ENCODE measurements at places on chromosomes 11 and 22.

DNA sequence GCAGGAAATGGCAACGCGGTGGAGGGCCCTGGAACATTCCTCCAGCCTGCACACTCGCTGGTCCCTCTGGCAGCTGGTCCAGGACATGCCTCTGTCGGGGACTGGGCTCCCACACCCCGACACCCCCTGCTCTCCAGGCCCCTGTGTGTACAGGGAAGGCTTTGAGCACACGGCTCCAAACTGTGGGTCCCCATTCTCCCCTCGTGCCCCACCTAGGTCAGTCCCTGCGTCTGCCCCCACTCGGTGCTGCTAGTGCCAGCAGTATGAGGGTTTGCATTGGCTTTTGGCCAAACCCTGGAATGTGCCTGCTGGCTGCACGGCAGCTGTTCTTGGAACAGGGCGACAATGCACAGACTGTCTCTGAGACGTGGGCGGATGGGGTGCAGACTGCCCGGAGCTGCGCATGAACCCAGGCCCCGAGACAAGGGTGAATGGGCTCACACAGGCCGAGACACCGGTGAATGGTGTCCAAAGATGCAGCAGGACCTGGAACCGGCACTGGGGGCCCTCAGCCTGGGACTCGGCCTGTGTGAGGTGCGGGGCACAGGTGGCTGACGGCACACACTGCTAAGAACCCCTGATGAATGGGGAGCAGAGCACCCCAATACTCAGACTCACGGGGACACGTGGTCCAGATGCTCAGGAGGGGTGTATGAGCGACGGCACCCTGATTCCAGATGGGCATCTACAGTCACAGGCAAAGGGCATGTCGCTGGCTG lies 7.5 kb upstream of the SYT8 start:
- peak; percentile 93 for DNase-seq

- DNase-seq: no peak
These were observed 34.7 kb upstream of the FCHSD2 start for GRCh38 chr11:73176874-73177155.

DNA sequence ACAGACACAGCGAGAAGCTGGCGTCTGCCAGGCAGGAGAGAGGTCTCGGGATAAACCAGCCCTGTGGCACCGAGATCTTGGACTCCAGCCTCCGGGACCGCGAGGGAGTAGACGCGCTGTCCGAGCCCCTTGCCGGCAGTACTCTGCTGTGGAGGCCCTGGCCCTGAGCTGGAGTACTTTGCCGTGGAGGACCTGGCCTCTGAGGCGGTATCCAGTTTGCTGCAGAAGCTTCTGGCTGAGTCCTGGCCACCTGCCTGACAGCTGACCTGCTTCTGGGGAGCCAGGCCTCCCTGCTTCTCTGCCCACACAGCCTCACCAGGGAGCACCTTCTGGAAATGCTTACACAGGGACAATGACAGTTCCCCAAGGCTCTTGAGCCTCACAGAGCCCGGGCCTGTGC lies 31.6 kb upstream of the CARS1 start:
- no peak for DNase-seq

- peak; percentile 50 for DNase-seq
These were observed 337.2 kb upstream of the API5 start for GRCh38 chr11:42974510-42975179.

DNA sequence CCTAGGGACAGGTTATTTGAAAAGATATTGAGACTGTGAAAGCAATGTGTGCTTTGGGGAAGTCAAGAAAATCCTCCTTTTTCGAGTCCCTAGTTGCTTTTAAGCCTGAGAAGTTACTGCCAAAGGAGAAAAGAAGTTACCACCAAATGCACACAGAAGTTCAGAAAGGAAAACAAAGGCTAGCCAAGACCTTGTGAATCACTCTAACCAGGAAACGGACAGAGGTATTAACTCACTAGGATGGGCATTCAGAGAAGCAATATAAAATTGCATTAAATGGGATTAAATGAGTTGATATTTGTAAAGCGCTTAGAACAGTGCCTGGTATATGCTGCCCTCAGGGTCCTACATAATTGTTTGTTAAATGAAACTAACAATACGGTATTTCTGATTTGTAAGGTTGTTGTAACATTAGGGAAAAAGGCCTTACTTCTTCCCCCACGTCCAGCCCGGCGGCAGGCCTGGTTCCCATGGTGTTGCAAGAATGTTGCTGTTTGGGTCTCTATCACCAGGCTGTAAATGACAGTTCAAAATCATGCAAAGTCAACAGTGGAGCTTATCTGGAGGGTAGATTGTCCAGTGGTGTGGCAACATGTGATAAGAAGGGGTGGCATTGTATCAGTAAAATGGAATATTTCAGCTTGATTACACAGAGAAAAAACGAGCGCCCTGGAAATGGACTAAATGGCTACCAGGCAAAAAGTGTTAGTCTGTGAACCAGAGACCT lies 7.1 kb downstream of the TMA7B start:
- no peak for DNase-seq

DNA sequence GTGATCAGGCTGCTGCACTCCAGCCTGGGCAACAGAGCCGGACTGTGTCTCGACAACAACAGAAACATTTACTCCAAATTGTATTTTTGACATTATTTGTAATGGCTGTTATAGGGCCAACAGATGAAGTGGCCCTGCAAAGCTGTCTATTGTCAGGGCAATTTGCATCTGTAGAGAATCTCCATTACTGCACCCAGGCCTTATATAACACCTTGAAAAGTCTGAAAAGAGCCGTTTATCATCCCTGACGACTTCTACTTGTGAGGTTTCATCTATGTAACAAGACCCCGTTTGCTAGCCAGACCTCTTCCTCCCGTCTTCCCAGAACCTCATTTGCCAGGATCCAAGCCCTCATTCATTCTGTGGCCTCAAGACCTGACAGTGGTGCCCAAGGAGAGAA lies 9.1 kb upstream of the CTTN start:
- no peak for DNase-seq

- no peak for DNase-seq
These were observed 5.2 kb upstream of the ZC3H12C start for GRCh38 chr11:110087812-110088534.

DNA sequence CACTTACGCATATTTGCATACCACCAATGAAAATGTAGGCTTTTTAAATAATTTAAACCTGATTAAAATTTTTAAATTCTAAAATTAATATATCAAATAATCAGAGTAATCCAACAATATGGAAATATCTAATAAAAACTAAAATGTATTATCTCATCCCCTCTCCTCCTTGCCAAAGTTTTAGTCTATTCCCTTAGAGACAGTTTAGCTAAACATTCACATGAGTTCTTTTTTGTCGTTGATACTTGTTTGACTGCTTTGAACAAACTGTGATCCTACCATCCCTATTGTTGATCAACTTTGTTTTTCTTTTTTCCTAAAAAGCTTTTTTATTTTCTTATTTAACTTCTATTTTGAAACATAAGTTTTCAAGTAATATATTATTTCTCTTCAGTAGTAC lies 81.4 kb upstream of the PARVA start:
- DNase-seq: no peak

DNA sequence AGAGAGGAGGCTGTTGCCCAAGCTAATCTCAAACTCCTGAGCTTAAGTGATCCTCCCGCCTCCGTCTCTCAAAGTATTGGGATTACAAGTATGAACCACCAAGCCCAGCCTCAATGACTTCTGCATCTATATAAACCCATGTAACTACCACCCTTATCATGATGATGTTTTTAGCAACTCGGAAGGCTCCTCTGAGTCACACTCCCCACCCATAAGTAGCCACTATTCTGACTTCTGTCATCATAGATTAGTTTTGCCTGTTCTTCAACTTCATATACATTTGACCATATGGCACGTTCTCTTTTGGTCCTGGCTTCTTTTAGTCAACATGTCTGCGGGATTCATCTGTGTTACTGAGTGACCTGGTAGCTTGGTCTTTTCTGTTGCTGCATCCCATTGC lies 6.4 kb upstream of the FOSL1 start:
- no peak for DNase-seq

DNA sequence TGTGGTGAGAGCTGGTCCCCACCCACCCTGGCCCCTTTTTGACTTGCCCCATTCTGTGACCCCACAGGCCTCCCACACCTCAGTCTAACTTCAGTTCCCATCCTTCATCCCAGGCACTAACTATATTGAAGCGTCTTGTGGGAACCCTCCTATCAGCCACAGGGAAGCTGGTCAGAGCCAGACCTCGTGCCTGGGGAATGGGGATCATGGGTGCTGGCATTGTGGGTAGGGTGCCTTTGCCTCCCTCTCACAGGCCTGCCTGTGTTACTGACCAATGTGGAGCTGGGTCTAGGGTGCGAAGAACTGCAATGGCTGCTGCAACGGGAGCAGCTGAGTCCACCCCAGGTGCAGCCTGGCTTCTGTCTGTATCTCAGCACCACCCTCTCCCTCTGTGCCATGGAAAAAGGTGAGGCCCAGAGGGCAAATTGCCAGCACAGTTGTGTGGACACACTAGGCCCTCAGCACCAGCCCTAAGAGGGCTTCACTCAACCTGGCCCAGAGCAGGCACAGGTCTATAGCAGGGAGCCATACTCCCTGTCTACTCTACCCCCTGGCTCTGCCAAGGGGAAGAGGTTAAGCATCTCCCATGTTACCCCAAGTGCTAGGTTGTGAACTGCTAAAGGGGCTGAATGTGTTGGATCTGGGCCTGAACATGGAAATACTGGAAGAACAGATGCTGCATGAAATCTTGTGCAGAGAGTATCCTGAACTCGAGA lies 37.3 kb downstream of the RRP8 start:
- no peak for DNase-seq

- DNase-seq: no peak
These were observed 43.4 kb downstream of the GUCY1A2 start for GRCh38 chr11:106974831-106975230.

DNA sequence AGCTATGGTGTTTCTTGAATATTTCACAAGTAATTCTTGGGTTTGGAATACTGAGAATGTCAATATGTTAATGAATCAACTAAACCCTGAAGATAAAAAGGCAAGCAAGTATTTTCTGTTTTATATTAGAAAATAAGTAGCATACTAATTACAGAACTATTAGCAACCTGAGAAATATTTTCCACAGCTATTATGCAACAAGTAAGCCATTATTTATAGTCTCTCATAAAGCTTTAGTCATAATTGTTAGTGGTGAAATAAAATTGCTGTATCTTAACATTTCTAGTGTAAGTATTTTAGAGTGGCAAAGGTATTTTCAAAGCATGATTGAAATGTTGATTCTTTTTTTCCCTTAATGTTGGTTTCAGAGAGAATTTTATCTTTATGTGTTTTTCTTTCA lies 53.3 kb downstream of the FAR1 start:
- no peak for DNase-seq

- no peak for DNase-seq
These were observed 17.4 kb downstream of the UBASH3B start for GRCh38 chr11:122672892-122673291.

DNA sequence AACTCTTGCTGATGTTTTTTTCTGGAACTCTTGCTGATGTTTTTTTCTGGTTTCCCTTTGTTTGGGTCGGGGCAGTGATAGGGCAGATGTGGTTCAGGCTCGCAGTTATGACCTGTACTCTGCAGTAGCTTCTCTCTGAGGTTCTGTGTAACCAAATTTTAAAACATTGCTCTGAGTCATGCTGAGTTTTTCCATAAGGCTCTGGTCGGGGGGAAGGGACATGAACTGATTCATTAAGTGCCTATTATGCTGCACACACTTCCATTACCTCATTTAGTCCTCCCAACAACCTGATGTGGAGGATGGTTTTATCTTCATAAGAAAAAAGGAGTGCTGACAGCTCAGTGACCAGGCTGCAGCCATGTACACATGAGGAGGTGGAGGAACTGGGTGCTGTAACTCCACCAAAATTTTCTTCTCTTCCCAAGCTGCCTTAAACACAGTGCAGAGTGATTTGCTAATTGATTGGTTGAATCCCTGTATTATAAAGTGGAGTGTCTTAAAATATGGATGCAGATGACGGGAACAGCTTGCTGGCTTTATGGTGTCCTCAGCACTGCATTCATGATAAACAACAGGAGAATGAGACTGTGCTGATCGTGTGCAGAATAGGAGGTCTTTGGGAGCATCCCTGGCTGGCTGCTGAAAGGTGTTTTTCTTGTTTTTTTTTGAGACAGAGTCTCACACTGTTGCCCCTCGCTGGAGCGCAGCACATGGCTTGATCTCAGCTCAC lies 19.1 kb downstream of the TNRC6B start:
- peak; percentile 43 for DNase-seq

- no peak for DNase-seq
These were observed 3.6 kb downstream of the NRXN2 start for GRCh38 chr11:64719406-64719805.

GRCh38 chr11:44308923-44309477 lies 939 bp downstream of the ALX4 start:
- no peak for DNase-seq

DNA sequence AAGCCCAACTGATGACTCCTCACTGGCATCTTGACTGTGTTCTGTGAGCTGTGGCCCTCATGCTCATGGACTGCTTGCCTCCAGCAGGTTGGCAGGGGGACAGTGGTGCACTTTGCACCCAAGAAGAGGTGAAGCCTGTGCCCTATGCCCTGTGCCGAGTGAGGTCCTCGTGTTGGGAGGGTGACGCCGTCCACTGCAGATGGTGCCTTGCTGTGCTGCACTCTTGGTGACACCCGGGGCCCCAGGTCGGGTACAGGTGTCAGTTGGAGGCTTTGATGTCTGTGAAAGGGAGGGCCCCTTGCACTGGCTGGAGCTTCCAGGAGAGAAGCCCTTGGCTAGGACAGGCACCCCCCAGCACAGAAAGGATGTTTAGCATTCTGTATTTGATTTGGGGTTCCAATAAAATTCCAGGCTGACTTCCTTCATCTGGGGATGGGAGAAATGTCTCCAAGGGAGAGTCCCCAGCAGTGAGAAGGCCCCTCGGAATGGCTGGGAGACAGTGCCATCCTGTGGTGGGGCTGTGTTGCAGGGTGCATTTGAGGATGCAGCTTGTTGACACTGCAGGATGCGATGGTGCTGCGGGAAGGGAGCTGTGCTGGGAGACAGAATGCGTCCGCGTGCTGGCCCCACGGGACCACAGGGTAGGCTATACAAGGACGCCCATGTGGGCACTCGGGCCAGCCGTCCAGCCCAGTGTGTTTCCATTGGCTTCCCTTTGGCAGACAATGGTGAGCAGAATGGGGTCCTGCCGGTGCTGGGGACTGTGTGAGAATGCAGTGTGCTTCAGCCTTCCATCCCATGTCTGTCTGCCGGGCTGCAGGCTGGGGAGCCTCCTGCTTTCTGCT lies 2.5 kb upstream of the ZDHHC8 start:
- DNase-seq: peak; percentile 68

- no peak for DNase-seq
These were observed 2.3 kb downstream of the SLC25A1 start for GRCh38 chr22:19176175-19176643.

DNA sequence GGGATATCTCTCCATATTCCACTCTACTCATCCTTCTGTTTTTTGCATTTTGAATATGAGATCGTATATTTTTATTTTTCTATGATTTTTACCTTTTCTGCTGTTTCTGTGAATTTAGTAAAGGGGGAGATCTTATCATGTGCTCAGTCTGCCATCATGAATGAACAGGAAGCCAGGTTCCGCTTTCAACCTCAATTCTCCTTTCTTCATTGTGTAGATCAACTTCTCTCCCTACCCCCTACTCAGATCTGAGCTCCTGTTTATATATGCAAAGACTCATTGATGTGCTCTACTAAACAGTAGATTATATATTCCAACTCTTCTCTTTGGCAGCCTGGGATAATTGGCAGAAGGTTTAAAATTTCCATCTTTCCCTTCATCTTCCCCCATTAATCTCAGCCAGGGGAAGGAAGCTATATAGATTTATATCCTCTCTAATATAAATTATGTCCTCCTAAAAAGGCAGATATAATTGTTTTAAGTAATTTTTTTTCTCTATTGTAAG lies 336.7 kb upstream of the PLET1 start:
- no peak for DNase-seq

Data from NCI-H69 (cell line).